ENCODE measurements at places on chromosomes 3 and 15. TPM values are rescaled to one million over a fixed set of nuclear protein-coding genes. Genes with fewer than 3 reads are reported as not detected.
A peak's percentile ranks its signal among the peaks of the same experiment; 100 is the strongest.

PLS1 gene
- total RNA-seq = 2.2 TPM

PCBP4 gene
- total RNA-seq = 49.0 TPM

KY gene
- 1.3 TPM for total RNA-seq

GRCh38 chr15:31278544-31279220 is 48.0 kb upstream of the KLF13 start:
- DNase-seq = no peak
- H3K36me3 ChIP-seq = no peaks in the 10 kb centered on the region
- no peaks in the 10 kb centered on the region for H3K4me1 ChIP-seq
- H3K27me3 ChIP-seq = no peaks in the 10 kb centered on the region
- no peak overlapping the region for H3K27ac ChIP-seq

DNA sequence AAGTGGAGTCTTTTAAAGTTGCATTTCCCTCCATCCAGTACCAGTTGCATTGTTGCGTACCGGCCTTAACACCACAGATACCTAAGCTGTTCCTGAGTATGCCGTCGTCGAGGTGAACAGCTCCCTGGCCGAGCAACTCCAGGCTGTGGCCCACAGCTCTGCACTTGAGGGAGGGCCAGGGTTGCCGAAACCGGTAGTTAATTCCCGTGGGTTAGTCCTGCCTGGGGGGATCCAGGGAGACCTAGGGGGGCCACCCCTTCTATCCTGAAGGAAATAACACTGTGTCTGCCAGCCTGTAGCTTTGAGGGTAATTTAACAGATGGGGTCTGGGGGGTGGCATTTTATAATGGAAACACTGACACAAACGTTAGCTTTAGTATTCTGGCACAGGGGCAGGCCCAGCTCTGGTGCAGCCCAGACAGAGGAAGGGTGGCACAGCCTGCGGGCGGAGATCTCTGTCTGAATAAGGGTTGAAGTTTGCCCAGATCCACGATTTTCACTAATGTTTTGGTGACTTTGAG is 60.8 kb downstream of the RGMA start:
- H3K4me1 ChIP-seq = peaks cover 18% of the 10 kb centered on the region
- H3K36me3 ChIP-seq = no peaks in the 10 kb centered on the region
- H3K27me3 ChIP-seq = no peaks in the 10 kb centered on the region
- peak overlapping the region; percentile 11 for H3K27ac ChIP-seq
- H3K4me3 ChIP-seq = no peak overlapping the region

DNA sequence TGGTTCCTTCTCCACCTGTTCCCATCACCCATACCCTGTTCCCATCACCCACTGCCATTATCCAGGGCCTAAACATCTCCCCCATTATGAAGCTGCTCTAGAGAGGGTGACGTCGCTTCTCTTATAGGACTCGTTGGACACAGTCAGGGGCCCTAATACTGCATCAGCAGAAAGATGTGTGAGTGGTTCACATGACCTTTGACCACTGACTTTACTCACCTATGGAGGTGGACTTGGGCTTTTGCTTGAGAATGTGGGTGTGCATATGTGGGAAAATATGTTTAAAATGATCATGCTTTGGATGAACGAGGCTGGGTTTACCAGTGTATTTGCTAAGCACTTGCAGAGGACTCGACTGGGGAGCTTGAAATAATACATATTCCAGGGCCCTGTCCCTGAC is 26.8 kb downstream of the RBP2 start:
- no peaks in the 10 kb centered on the region for H3K4me1 ChIP-seq
- H3K4me3 ChIP-seq = no peak overlapping the region
- H3K36me3 ChIP-seq = no peaks in the 10 kb centered on the region
- H3K27me3 ChIP-seq = no peaks in the 10 kb centered on the region

DNA sequence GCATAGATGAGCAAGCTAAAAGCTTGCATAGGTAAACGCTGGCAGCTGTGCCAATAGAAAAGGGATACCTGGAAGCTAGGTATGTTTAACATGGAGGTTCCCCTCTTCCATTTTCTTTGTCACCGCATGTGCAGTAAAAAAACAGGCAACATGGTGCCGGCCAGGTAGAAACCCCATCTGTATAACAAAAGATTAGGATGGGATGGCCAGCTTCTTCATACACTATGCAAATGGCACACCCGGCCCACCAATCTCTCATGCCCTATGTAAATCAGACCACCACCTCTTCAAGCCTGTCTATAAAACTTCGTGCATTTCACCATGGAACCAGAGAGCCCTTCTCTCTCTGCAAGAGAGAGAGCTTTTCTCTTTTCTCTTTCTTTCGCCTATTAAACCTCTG is 224.3 kb upstream of the P2RY1 start:
- H3K36me3 ChIP-seq = no peaks in the 10 kb centered on the region
- no peak for DNase-seq
- H3K4me1 ChIP-seq = no peaks in the 10 kb centered on the region
- H3K27ac ChIP-seq = no peak overlapping the region
- no peak overlapping the region for H3K4me3 ChIP-seq

All from ovary (tissue), 10 donors.